ENCODE measurements at places on chromosomes 5 and 9.

DNA sequence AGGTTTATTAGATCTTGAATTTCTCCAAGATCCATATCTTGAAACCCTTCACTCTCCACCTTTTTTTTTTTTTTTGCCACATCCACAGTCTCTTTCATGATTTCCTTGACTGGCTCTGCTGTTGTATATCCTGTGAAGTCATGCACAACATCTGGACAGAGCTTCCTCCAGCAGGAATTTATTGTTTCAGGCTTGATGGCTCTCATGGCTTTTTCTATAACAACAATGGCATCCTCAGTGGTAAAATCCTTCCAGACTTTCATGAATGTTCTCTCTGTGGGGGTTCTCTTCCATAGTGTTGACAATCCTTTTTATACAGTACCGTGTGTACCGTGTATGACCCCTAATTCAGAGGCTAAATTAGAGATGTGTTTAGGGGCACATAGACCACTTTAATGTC lies 24.0 kb downstream of the RANBP17 start:
- peak; percentile 30 for DNase-seq

GRCh38 chr9:105389796-105390195 lies 58.0 kb upstream of the FSD1L start:
- DNase-seq: no peak

DNA sequence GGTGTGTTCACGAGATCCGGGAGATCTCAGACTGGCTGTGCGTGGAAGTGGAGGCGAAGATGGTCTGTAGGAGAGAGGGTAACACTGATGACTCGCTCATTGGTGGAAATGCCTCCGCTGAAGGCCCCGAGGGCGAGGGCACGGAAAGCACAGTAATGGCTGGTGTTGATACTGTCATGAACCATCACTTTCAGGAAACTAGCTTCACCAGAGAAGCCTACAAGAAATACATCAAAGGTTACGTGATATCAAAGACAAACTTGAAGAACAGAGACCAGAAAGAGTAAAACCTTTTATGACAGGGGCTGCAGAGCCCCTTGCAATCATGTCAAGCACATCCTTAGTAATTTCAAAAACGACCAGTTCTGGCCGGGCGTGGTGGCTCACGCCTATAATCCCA lies 265.7 kb downstream of the GOLPH3 start:
- DNase-seq: no peak

- DNase-seq: no peak
These were observed 67.8 kb downstream of the JAK2 start for GRCh38 chr9:5052838-5053237.

GRCh38 chr5:8135742-8136141 lies 266.8 kb downstream of the MTRR start:
- no peak for DNase-seq

- peak; percentile 32 for DNase-seq
These were observed 17.7 kb downstream of the SLC28A3 start for GRCh38 chr9:84322828-84323227.

GRCh38 chr5:40312205-40312604 lies 367.5 kb upstream of the PTGER4 start:
- no peak for DNase-seq

DNA sequence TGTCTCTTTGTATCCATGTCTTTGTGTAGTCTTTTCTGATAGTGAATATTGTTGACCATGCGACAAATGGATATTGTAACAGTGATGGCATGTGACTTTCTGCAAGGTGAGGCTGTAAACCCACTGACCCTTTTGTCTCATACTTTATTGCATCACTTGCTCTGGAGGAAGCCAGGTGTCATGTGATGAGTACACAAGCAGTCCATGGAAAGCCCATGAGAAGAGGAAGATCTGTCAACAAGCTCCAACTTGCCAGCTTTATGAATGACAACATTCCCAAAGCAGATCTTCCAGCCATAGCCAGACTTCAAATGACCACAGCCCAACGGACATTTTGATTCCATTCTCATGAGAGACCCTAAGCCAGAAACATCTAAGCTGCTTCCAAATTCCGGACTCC lies 450.1 kb upstream of the ACTBL2 start:
- DNase-seq: no peak

DNA sequence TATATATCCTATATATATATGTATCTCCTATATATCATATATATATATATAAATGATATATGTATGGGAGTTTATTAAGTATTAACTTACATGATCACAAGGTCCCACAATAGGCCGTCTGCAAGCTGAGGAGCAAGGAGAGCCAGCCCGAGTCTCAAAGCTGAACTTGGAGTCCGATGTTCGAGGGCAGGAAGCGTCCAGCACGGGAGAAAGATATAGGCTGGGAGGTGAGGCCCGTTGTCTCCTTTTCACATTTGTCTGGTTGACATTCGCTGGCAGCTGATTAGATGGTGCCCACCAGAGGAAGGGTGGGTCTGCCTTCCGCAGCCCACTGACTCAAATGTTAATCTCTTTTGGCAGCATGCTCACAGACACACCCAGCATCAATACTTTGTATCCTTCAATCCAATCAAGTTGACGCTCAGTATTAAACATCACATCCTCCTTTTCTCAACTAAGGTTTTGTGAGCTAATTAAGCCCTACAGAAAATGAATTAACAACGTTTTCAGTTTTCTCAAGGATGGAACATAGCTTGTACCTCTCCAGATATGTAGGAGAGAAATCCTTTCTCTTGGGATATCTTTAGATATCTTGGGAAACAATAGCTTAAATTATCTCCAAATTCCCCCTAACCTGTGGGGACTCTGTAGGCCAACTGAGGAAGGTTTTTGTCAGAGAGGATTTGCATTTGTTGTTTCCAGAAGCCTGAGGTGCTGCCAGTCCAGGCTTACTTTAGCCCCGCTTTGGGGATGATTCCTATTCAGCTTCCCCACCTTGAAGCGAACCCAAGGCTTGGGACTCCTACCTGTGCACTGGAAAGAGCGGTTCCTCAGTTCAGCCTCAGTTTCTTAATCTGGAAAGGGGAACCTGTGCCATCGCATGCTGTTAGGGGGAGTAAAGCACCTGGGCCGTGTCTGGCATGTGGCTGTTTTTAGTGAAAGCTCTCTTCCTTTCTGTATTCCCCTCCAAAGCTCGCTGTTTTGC lies 163.2 kb downstream of the CACNA1B start:
- no peak for DNase-seq

GRCh38 chr5:172452398-172453205 lies 1.7 kb downstream of the SH3PXD2B start:
- peak; percentile 34 for DNase-seq

DNA sequence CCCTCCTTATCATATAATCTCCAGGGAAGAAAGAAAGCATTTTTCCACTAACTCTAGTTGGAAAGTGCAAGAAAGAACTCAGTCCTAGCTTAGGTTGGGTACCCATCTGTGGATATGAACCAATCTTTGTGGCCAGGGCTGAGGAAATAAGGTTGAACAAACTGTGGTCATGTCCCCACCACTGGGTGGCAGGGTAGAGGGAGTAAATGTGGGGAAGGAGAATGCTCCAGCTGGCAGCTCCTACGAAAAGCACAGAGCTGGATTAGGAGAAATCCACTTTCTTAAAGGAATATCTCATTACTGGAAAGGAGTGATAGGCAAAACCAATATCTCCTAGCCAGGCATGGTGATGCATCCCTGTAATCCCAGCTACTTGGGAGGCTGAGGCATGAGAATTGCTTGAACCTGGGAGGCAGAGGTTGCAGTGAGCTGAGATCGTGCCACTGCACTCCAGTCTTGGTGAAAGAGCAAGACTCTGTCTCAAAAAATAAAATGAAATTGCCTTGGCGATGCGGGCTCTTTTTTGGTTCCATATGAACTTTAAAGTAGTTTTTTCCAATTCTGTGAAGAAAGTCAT lies 175.1 kb downstream of the CCDC192 start:
- peak; percentile 59 for DNase-seq

- no peak for DNase-seq
These were observed 640.0 kb downstream of the MAT2B start for GRCh38 chr5:164145458-164145857.

- DNase-seq: peak; percentile 70
These were observed 236.9 kb downstream of the ARRDC3 start for GRCh38 chr5:91146230-91146629.

DNA sequence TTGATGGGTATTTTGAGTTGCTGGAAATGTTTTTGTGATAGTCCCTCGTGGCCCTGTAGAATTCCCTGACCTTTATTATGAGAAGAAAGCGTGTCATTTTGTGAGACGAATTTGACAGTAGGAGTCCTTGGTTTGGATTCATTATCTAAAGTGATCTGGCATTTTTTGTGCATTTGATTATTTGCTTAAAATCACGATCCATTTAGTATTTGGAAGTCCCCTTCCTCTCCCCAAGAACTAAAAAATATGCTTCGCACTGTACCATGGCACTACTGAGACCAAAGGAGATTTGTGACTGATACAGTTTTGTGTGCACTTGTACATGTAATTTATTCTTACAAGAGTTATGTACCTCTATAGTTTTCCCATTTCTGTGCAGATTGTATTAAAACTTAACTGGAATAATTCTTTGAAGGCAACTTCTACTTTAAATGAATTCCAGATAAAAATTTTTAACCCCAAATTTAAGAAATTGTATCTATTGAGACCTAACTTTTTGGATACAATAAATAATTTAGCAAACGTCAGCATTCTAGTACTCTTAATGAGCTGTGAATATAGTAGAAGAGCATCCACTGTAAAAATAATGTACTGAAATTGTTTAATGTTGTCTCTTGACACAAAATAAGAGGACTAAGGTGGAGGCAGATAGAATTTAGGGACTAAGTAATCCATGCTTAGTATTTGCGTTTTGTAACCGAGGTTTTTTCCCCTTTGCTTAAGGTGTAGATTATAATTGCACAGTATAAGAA lies 2.1 kb downstream of the MAP3K1 start:
- DNase-seq: no peak

DNA sequence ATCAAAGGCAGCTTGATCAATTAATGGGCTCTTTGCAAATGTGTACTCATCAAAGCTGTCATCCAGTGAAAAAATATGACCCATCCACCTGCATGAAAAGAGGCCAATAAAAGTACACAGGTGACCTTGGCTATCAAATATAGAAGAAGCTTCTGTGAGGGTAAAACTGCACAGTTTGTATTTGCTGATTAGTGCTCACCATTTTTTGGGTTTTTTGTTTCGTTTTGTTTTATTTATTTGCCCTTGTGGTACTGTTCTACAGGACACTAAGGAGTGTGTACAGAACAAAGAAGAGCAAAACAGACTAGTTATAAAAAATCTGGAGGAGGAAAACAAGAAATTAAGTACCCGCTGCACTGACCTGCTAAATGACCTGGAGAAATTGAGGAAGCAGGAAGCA lies 101.3 kb downstream of the CNTLN start:
- DNase-seq: no peak

DNA sequence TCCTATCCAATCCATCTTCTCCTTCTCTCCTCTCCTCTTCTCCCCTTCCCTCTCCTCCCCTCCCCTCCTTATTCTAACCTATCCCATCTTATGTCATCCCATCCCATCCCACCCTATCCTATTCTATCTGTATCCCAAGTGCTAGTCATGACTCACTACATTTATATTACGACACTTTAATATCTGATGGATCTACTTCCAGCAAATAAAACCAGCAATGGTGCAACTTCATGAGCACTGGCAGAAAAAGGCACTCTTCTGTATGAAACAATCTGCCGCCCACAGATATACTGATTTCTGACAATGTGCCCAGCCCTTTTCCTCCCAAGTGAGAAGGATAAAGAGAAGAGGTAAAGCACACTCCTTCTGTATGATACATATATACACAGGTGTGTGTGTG lies 86.6 kb upstream of the ANKH start:
- peak; percentile 44 for DNase-seq

GRCh38 chr5:45038366-45038987 lies 229.7 kb downstream of the MRPS30 start:
- peak; percentile 63 for DNase-seq

GRCh38 chr5:52690236-52690768 lies 97.4 kb upstream of the ITGA1 start:
- DNase-seq: no peak

GRCh38 chr5:33470544-33470943 lies 29.8 kb downstream of the TARS1 start:
- DNase-seq: peak; percentile 80

GRCh38 chr9:6689893-6690674 lies 44.6 kb upstream of the GLDC start:
- no peak for DNase-seq

- no peak for DNase-seq
These were observed 19.1 kb downstream of the PTGS1 start for GRCh38 chr9:122389799-122390481.

DNA sequence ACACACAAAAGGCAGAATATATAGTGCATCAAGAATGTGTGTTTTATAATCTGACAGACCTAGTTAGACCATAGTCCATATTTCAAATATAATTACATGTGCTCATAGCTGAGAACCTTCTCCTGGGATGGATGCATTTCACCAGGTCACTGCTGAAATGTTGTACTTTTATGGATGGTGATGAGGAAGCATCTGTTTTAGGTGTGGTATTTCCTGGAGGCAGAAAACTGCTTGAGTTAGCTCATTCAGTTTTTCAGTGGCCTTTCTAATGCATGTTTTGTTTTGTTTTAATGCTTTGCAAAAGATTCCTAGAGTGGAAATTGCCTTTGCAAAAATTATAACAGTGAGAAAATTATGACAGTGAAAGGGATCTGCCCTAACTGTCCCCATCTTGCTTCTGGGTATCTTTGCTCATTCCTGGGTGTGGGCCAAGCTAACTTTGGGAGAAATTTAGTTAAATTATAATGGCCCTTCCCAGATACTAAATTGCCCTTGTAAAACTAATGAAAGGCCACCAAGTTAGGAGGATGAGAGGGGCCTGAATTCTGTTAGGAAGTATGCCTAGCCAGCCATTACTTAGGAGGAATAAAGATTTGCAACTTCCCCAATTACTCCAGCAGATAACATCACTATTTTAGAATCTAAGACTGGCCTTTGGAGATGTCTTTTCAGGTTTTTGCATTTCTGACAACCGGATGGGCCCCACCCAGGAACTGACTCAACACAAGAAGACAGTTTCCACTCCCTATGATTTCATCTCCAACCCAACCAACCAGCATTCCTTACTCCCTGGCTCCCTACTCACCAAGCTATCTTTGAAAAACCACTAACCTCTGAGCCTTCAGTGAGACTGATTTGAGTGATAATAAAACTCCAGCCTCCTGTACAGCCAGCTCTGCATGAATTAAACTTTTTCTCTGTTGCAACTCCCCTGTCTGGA lies 7.0 kb upstream of the IL12B start:
- peak; percentile 59 for DNase-seq

DNA sequence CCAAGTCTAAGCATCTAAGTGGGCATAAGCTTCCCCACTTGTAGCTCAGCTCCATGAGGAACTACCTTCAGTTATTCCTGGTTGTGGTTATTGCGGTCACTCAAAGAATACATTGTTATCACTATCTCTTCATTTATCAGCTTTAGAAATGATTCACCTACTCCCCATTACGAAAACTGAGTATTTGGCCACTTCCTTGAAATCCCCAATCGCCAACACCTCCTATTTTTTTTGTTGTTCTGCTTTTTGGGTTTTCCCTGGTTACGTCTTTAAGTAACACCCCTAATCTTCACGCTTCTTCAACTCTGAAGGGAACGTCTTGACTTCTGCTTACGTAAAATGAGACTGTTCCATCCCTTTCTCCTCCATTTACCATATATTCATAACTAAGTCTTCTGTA lies 20.7 kb downstream of the MAPK9 start:
- no peak for DNase-seq

- no peak for DNase-seq
These were observed 3.6 kb downstream of the RNF130 start for GRCh38 chr5:180067986-180068385.

GRCh38 chr5:39092581-39093351 lies 18.6 kb upstream of the RICTOR start:
- DNase-seq: peak; percentile 9
